ENCODE measurements at places on chromosomes 5 and 9.

DNA sequence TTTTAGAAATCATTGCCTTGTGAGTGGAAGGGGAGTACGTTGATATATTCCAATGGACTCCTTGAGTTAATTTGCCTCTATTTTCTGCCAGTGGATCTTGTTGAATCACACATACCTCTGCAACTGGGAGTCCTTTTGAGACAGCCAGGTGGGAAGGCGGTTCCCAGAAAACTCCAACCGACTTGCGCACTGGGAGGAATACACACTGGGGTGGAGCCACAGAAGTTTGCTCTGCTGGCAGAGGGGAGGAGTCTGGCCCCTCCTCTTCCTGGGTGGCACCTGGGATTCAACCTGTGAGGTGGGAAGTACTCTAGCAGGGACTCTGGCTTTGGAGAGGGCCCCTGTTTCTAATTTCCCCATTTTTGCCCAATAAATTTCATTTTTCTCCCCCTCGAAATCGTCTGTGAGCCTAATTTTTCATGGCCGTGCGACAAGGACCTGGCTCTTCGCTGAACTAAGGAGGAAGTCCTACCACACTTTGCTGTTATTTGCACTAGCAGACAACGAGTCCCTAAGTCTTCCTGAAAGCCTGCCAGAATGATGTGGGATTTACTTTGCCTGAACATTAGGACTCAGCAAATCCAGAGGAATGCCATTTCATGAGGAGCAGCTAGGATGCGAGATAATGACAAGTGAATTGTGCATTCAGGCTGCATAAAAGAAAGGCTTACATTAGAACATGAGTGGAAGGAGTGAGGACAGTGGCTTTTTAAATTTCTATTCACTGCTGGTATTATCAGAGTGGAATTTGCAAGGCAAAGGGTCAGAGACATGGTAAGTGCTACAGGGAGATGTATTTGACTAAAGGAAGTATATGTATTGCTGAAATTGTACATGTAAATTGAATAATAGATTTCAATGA is 67.2 kb downstream of the PRLR start:
- DNase-seq: no peak

DNA sequence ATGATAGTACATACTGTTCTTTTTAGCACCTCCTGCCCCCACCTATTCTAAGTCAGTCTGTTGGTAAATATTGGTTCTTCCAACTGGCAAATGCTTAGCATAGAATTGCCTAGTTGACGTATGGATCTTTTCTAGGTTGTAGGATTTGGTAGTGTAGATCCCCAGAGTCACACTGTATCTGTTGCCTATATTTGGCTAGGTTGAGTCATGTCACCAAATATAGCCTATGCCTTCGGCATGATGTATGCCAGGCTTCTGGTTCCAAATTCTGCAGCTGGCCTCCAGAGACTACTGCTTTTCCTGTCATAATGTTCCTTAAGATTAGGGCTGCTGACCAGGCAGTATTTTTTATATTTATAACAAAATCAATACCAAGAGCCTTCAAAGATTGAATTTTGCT is 38.2 kb downstream of the CPEB4 start:
- DNase-seq: no peak

DNA sequence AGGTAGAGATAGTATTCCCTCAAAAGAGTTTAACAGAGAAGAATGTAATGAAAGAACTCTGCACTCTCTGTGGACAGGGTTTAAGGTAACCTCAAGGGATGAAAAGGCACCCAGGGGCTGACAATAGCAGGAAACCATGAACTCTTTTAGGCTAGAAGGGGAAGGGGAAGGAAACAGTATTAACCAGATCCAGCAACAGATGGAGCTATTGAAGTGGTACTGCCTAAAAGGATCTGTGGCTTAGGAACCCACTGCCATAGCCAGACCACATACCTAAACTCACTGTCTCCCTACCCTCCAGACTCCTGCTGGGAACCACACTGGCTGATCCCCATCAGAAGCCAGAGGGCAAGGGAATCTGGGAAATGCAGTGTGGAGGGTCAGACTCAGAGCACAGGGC is 35.5 kb downstream of the PLGRKT start:
- DNase-seq: no peak

DNA sequence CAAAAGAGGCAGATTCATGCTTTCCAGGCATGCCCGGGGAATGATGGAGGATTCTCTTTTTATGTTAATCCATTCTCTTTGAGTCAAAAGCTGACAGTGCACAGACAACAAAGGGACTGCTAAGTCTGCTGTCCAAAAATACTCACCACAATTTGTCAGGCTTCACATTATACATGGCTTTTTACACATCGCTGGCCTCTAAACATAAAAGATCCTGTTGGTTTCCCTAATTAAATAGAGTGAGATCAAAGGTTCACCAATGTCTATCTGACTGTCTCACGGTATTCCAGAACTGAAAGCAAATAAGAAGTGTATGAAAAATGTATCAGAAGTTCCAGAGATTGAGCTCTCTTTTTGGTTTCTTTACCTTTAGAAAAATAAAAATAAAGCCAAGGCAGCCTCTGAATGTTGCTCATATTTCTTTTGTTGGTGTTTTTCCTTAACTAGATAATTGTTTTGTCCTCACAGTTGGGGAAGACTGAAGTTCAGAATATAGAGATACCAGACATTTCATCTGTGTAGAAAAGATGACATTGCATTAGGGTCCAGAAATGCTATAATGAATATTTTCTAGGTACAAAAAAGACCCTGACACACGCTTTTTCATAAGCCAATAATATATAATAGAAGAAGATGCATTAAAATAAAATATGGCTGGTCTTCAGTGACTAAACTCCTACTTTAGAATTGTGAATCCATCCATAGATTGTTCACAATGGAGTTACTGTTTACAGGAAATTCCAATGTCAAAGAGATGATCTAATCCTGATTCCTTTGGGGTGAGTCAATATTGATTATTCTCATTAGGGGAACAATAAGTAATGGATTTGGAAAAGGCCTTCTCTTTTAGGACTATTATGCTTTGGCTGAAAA is 688.2 kb upstream of the CDH6 start:
- no peak for DNase-seq

- DNase-seq: no peak
Observed at GRCh38 chr5:53399926-53400697, 80.3 kb upstream of the FST start.

DNA sequence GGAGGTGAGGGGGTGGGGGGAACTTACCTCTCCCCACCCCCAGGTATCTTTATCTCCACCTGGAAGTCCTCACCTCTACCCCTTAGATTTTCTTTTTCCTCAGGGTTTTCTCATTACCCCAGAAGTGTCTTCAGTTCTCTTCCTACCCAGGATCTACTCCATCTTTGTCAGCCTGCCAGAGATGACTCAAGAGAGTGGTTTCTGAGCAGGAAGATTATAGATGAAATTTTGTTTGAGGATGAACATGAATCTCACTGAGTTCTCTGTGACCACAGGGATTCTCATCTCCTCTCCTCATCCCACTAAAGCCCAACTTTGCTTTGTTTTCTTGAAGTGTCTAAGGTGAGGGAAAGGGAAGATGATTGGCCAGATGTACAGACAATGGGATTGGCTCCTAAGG is 5.2 kb upstream of the HINT2 start:
- no peak for DNase-seq

- no peak for DNase-seq
Observed at GRCh38 chr9:23375511-23375910, 450.5 kb downstream of the ELAVL2 start.

- no peak for DNase-seq
Observed at GRCh38 chr5:129917224-129917623, 13.0 kb downstream of the CHSY3 start.

DNA sequence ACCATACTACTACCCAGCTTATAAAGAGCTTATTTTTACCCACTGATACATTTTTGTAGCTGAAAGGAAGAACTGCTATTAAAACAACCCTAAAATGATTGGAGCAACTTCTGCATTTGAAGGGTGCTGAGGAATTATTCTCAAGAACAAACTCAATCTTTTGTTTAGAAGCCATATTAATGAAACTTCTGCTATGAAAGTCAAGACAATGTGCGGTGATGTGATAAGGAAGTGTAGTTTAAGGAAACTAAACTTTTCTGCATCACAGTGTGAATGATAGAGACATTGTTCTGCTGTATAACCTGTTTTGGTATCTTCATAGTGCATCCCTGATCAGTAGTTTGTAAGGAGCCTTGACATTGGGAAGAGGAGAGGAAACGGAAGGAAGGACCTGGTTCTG is 408.5 kb downstream of the TMEM38B start:
- no peak for DNase-seq

DNA sequence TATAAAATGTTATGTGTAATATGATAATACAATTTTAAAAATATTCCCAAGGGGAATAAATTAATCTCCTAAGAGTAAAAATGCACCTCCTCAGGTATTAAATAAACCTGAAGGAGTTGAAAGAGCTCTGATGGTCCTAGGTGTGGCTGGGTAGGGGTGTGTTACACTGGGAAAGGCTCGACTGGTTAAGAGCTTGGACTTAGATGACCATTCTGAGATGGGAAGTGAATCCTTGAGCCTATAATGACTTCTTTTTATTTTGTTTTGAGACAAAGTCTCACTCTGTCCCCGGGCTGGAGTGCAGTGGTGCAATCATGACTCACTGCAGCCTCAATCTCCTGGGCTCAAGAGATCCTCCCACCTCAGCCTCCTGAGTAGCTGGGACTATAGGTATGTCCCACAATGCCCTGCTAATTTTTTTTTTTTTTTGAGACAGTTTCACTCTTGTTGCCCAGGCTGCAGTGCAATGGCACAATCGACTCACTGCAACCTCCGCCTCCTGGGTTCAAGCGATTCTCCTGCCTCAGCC is 9.2 kb upstream of the HABP4 start:
- no peak for DNase-seq

DNA sequence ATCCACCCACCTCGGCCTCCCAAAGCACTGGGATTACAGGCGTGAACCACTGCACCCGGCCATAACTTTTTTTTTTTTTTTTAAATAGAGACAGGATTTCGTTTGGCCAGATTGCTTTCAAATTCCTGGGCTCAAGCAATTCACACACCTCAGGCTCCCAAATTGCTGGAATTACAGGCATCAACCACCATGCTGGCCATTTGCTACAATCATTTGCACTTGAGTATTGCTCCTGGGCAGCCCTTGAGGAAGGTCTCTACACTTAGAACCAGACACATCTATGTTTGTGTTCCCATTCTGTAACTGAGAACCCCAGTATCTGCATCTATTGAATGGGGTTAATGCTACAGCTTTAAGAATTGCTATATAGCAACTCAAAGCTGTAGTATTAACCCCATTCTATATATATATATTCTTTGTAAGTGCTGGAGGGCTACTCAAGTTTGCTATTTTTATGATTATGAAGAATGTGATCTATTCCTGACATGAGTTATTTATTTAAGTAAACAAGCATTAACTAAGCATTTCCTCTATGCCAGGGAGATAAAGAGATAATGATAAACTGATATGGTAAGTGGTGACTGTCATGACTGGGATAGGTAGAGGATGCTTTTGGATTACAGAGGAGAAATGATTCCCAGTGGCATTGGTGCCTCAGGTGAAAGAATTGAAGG is 496.5 kb upstream of the TNC start:
- DNase-seq: no peak

DNA sequence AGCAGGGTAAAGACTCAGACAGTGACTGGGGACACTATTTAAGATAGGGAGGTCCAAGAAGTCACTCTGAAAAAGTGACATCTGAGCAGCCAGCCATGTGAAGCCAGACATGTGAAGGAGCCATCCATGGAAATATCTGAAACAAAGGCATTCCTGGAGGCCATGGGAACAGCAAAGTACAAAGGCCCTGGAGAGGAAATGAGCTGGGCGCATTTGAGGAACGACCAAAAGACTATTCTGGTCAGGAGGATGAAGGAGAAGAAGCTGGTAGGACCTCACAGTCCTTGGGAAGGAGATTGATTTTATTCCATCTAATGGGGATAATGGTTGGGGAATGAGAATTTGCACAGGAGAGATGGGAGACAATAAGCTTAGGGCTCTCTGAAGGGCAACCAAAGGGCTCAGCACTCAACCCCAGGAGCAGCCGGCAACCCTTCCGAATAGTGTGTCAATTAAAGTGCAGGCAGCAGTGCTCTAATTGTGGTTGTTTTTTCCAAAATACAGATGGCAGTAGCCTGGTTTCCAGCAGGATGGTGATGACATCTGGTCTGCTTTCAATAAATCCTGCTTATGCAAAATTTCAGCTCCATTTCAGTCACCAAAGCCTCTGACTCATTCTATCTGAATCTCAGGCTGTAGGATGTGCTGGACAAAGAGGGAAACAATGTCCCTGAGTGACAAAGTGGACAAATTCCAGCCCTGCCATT is 26.7 kb downstream of the FOXI1 start:
- no peak for DNase-seq

GRCh38 chr9:37381094-37381741 is 41.3 kb upstream of the GRHPR start:
- DNase-seq: no peak

GRCh38 chr5:10699281-10699874 is 61.7 kb downstream of the DAP start:
- DNase-seq: no peak

- DNase-seq: no peak
Observed at GRCh38 chr9:135921749-135922310, 14.5 kb upstream of the CAMSAP1 start.

Measured in right renal cortex interstitium (tissue), 3 donors.